ENCODE measurements at places on chromosomes 2 and 18. TPM values are rescaled to one million over a fixed set of nuclear protein-coding genes. Genes with fewer than 3 reads are reported as not detected.

- no peak for DNase-seq
Observed at GRCh38 chr2:31176742-31177141, 38.5 kb upstream of the GALNT14 start.

DNA sequence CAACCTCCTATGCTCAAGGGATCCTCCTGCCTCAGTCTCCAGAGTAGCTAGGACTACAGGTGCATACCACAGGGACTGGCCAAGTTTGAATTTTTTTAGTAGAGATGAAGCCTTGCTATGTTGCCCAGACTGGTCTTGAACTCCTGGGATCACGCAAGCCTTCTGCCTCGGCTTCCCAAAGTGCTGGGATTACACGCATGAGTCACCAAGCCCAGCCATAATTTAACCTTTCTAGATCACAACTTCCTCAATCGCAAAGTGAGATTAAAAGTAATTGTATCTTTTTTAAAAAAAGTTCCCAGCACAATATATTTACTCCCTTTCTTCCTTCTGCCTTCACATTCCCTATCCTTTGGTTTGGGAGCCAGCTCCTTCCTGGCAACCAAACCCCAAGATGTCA, 5.8 kb upstream of the PPP1CB start:
- DNase-seq = no peak

DNA sequence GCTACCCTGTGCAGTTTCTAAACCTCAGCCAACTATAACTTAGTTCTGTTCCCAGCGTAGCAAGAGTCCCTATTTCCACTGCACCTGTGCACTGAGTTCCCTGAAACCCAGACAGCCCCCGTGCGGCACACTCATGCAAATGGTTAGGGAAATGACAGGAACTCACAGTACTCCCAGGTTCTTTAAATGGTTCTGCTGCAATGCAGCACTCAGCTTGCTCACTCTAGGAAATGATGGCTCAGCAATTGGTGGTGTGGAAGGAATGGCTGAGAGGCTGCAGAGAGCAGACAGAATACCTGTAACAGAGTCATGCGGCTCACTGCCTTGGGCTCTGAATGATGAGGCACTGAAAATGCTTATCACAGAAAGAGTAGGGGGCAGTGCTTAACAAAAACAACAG, 143.0 kb downstream of the RAD51AP2 start:
- no peak for DNase-seq

- DNase-seq = peak; percentile 37
Observed at GRCh38 chr2:240620149-240620731, 5.0 kb upstream of the GPR35 start.

- DNase-seq = no peak
Observed at GRCh38 chr2:187329586-187329985, 118.5 kb downstream of the CALCRL start.

Gene KCNE4
- polyA plus RNA-seq = 2.4 TPM

Gene GULP1
- 2.9 TPM for polyA plus RNA-seq

All from heart left ventricle (tissue), 16 donors.